Cerebellum (tissue), 4 donors: ENCODE measurements at places on chromosomes 1 and 21. TPM values are rescaled to one million over a fixed set of nuclear protein-coding genes. Genes with fewer than 3 reads are reported as not detected.

DNA sequence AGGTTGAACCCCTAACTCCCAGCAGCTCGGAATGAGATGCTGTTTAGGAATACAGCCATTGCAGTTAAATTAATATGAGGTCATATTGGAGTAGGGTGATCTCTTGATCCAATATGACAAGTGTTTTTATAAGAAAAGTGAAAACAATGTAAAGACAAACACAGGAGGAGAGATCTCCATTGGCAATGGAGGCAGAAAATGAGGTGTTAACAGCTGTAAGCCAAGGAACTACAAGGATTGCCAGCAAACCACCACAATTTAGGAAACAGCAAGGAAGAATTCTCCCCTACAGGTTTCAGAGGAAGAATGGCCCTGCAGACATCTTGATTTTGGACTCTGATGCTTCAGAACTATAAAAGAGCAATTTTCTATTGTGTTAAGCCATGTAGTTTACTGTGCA lies 774.3 kb downstream of the MRPL39 start:
- DNase-seq = no peak

- no peak for DNase-seq
These were observed 82.6 kb upstream of the DPYD start for GRCh38 chr1:98003442-98003841.

GRCh38 chr21:32474179-32475059 lies 61.9 kb downstream of the EVA1C start:
- DNase-seq = no peak

DNA sequence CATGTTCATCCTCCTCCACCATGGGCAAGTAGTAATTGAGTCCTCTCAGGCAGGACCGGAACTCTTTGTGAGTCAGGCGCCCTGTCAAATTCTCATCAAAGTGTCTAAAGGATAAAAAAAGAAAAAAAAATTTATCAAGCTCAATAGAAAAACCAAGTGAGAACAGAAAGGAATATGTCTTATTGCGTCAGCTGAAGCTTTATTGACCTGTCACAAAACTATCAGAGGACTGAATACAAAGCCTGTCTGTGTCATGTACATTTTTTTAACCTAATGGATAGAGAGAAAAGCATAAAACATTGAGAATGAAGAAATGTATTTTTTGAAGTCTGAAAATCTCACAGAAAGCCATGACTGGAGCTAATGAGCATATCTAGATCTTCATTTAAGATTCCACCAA lies 8.7 kb downstream of the OR10Z1 start:
- DNase-seq = no peak

The HNRNPCL1 gene
- total RNA-seq = not detected

The SLC1A7 gene
- not detected for total RNA-seq

DNA sequence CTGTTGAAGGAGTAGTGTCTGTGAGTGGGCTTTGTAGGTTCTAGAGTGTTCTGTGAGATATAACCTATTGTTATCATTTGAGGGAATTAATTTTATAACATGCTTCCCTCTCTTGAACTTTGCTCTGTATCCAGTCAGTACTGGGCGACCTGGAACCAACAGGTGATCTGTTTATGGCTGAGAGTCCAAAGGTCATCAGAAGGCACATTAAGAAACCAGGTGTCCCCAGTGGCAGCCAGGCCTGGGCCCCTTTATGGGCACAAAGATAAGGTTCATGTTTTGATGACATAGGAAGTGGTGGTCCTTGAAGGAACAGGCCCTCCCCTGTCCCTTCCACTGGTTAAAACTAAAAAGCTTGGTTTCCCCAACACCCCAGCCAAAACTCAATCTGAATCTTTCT lies 61.1 kb downstream of the FHAD1 start:
- no peak for DNase-seq

GRCh38 chr1:158506369-158506987 lies 34.5 kb downstream of the OR10R2 start:
- no peak for DNase-seq

The KIF2C gene
- total RNA-seq = 9.4 TPM

The DIRAS3 gene
- total RNA-seq = 2.4 TPM

DNA sequence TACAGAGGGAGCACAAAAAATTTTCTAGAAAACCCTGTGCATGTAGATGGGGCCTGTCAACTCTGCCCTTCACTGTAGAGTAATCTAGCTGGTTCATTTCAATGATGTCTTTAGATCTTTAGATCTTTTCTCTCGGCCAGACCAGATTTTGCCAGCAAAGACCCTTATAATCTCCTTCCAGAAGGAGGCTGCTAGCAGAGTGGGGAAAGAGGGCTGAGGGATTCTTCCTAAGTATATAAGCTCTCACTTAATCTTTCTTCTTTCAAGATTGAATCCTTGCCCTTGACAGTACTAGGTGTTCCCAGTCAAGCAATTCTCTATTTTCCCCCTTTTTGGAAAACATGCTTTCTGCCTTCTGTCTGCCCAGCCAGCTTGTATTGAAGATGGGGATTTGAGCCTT lies 34.3 kb downstream of the BCAS2 start:
- DNase-seq = no peak

- no peak for DNase-seq
These were observed 64.8 kb upstream of the IGSF5 start for GRCh38 chr21:39680216-39680615.

DNA sequence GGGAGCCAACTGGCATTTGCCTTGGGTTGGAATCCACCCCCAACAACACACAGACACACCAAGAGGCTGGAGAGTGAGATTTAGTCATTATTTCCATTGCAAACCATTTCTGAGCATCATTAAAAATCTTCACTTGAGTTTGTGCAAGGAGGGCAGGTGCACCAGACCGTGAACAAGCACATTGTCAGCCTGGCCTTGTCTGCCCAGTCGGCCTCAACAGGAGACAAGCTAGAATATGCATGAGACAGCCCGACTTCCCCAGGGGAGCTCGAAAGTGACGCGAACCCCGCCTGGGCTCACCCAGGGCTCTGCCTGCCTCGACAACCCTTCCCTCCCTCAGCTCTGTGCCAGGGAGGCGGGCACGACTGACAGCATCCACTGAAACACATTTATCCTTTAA lies 15.4 kb upstream of the GUCA2B start:
- no peak for DNase-seq

DNA sequence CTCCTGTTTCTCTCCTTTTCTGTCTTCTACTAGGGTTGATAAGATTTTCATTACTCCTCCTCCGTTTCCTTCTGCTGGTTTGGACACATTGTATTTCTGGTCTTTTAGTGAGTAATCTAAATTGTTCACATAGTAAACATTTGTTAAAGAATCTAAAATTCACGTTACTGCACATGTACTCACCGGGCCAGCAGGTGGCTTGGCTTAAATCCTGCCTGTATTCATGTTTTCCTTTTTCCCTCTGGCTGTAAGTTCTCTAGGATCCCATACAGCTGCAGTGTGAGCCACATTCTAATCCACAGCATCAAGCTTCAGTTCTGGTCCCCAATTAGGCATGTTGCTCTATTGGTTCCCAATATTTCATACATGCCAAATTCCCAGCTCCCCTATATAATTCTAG lies 958.3 kb downstream of the ADGRL2 start:
- DNase-seq = no peak

DNA sequence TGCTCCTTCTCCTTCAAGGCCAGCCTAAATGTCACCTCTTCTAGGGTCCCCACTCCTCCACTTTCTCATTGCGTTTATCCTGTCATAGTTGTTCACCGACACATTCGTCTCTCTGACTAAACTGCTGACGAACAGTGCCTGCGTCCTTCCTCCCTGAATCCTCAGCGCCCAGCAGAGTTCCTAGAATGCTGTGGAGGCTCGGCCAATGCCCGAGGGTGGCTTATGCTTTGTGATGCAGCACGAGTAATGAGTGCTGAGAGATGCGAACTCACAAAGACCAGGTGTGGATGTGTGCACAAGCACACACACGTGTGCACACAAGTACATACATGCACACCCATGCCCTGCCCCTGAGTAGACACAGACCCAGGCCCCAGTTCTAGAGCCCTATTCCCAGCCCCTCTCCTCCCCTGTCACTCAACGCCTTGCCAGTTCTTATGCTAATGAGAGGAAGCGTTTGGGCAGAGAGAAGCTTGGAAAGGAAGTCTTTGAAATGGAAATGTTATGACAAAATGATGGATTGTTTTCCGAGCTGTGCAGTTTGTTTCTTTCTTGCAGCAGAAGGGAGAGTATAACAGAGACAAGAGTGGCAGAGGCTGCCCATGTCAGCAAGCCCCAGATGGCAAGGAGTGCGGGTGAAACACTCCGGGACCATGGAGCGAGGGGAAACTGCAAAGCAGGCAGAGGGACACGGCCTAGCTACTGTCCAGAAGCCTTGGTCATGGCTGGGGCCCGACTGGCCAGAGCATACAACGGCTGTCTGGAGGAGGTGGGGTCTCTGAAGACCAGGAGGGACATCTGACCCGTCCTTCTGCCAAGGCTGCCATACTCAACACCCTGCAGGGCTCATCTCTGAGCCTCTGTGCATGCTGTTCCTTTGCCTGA lies 24.2 kb downstream of the KCNA10 start:
- no peak for DNase-seq

The PALMD gene
- total RNA-seq = 6.1 TPM

The S100A12 gene
- 1.3 TPM for total RNA-seq

- no peak for DNase-seq
These were observed 80.4 kb downstream of the SIK1 start for GRCh38 chr21:43346551-43346950.

- DNase-seq = no peak
These were observed 101.3 kb upstream of the LYPLAL1 start for GRCh38 chr1:219072329-219072728.

DNA sequence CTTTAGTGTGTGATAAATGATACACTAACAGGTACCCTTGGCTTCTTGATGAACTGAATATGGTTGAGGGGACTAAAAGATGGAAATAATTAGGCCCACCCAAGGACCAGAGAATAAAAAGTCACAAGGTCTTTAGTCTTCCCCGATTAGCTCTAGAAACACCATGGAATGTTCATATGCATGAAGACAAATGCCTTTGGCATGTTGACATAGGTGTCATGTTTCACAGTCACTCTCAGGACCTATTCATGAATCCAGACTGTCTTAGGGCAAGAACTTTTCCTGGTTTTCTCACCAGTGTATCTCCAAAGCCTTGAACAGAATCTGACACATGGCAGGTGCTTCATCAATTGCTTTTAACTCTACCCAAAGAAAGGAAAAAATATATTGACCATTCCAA lies 412.8 kb downstream of the AJAP1 start:
- no peak for DNase-seq

The SEC16B gene
- total RNA-seq = 2.4 TPM

The FALEC gene
- 2.2 TPM for total RNA-seq

The NLRP3 gene
- 0.73 TPM for total RNA-seq

The C8B gene
- total RNA-seq = not detected

GRCh38 chr1:203548892-203549291 lies 54.9 kb downstream of the OPTC start:
- DNase-seq = no peak

DNA sequence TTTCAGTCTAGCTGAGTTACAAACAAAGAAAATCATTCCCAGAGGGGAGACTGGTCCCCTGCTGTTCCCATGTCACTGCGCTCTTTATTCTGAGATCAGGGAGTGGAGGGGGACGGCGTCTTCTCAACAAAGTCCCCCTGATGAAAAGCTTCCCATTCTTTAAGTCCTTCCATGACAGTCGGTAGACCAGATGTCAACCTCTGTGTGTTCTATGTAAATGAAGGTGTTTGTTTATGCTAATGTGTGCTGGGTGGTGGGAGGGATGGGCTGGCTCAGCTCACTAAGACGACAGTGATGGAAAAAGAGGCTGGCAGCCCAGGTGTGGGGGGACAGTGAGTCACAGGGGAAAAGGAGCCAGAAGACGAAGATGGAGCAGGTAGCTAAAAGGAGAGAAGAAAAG lies 148.2 kb upstream of the KLHDC7A start:
- DNase-seq = no peak

The FAM151A gene
- total RNA-seq = not detected

- DNase-seq = no peak
These were observed 12.3 kb upstream of the SEMA4A start for GRCh38 chr1:156140879-156141707.

DNA sequence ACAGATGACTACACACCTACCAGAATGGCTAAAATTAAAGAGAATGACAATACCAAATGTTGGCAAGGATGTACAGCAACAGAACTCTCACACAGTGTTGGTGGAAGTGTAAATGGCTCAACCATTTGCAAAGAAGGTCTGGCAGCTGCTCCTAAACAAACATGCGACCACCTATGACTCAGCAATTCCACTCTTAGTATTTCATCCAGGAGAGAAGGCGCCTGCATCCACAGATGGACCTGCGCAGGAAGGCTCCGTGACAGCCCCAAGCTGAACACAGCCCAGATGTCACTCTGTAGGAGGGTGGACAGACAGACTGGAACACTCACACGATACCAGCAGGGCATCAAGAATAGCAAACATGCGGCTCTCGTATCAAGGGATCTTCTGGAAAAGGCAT lies 6.7 kb downstream of the PTTG1IP start:
- DNase-seq = no peak

- DNase-seq = no peak
These were observed 5.4 kb upstream of the HTR1D start for GRCh38 chr1:23222742-23223141.
